ENCODE measurements at places on chromosomes 6 and 20.

GRCh38 chr20:33866398-33867100 lies 55.4 kb downstream of the CHMP4B start:
- no peak for DNase-seq

GRCh38 chr6:52261229-52261628 lies 16.9 kb upstream of the IL17F start:
- no peak for DNase-seq

DNA sequence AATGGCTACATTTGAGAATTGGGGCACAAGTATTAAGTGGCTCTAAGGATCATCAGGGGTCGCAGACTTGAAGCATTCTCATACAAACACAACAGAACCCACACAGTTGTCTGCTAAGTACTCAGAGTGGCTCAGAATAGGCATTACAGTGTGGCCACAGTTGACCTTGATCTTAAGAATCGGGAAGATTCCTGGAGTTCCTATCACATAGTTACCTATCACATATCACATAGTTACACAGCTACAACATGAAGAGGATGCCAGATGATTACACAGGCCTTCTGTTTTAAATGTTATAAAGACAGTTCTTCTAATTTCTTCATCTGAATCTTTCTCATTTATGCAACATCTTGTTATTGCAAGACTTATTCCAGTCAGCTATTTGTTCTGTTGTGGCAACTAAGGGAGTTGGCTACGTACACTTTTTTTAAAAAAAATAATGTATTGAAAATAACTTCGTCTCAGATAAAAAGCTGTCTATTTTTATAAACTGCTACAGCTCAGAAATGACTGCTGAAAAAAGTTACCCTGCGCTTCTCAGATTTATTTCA lies 129.0 kb downstream of the REV3L start:
- DNase-seq = no peak

- DNase-seq = no peak
Observed at GRCh38 chr6:72649032-72649984, 27.4 kb downstream of the KCNQ5 start.

- DNase-seq = no peak
Observed at GRCh38 chr6:94045099-94045829, 625.9 kb upstream of the EPHA7 start.

- no peak for DNase-seq
Observed at GRCh38 chr20:5596401-5597193, 153.6 kb upstream of the SHLD1 start.

- no peak for DNase-seq
Observed at GRCh38 chr20:49710971-49711666, 2.6 kb downstream of the B4GALT5 start.
